NCI-H1105 treated with DMSO at 0.1 percent for 48 hours (cell line): ENCODE measurements at places on chromosomes 1 and 21.

GRCh38 chr1:87905651-87906050 is 577.0 kb downstream of the LMO4 start:
- no peak for DNase-seq

DNA sequence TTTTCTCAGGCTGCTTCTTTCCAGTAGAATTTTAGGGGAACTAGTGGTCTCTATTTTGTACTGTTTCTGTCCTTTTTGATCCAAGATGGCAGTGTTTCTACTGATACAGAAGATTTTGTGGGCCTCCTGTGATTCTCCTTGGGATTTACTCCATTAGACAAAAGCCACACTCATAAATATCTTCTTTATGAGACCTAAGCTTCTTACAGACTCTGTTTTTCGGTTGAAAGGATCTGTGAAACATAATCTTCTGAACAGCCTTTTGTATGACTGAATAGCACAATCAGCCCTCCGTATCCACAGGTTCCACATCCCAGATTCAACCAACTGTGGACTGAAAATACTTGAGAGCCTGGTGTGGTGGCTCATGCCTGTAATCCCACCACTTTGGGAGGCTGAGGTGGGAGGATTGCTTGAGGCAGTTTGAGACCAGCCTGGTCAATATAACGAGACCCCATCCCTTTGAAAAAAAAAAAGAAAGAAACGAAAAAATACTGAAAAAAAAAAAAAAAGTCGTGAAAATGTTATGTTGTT is 10.8 kb upstream of the PSMD4 start:
- no peak for DNase-seq

GRCh38 chr1:64220241-64220640 is 16.8 kb downstream of the UBE2U start:
- DNase-seq, result no peak

DNA sequence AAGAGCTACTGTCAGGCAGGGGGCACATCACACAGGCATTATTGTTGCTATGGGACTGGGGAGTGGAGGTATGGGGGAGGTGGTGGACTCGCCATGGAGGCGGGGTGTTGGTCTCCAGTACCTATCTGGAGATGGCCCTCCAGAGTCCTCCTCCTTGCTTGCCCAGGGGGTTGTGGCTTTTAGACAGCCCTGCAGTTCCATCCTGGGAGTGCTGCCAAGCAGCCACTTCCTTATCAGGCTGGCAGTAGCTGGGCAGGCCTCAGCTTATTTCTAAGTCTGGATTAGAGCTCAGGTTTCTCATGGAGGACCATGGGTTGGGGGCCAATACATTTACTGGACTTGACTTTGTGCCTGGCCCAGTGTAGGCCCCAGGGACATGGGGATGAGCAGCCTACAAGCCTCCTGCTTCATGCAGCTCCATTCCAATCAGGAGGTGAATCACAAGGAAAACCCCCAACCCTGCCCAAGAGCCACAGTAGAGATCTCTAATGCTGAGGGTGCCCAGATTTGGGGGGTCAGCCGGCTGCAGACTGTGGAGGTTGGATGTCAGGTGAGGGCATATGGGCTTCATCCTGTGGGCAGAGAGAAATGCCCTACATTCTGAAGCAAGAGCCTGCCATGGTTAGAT is 210.7 kb upstream of the EDN2 start:
- peak; percentile 16 for DNase-seq

DNA sequence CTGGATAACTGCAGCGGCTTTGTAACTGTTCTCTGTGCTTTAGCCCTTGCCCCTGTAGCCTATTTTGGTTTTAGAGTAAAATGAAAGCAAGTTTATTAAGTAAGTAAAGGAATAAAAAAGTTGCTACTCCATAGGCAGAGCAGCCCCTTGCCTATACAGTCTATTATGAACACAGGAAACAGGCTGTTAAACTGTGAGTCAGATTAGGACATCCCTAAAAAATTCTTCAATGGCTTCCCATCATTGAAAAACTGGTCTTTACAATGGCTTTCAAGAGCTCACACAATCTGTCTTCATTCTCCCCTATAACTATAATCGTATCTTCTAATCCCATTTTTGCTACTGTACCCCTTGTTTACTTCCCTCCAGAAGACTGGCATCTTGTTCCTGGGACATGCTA is 43.0 kb downstream of the ATG4C start:
- DNase-seq, result no peak

GRCh38 chr1:169059421-169059820 is 47.1 kb upstream of the ATP1B1 start:
- DNase-seq, result no peak
